ENCODE measurements at places on chromosomes 11 and 22. TPM values are rescaled to one million over a fixed set of nuclear protein-coding genes. Genes with fewer than 3 reads are reported as not detected.

DNA sequence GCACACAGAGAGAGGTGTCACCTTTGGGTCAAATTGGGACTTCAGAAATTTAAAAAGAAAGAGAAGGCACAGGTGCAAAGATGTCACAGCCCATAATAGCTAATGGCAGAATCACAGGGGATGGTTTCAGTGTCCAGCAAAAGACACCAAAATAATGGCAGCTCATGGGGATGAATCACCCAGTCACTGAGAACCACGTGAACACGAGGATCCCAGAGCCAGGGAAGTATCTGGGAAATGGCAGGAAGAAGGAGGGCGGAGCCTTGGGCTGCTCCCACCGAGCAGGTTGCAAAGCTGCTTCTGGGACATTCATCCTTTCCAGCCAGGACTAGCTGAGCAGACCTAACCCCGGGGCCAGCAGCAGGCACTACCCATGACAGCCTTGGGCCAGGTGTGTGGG, 45.6 kb downstream of the TRMU start:
- DNase-seq = no peak
- no peak overlapping the region for H3K4me3 ChIP-seq

OR2AG2 gene
- not detected for total RNA-seq

BDNF gene
- 0.70 TPM for total RNA-seq

MAPK8IP2 gene
- 2.4 TPM for total RNA-seq

SHISAL1 gene
- 2.8 TPM for total RNA-seq

DNA sequence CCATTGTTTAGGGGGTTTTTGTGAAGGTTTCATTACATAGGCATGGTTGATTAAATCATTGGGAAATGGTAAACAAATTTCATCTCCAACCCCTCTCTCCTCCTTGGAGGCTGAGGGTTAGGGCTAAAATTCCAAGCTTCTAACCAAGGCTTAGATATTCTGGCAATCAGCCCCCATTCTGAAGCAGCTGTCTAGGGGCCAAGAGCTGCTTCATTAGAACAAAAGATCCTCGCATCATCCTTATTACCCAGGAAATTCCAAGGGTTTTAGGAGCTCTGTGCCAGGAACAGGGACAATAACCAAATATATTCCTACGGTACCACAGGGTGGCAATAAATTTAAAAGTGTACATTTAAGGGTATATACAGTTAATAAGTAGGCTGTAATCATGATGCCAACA, 22.5 kb upstream of the EED start:
- H3K4me3 ChIP-seq = no peak overlapping the region
- no peaks in the 10 kb centered on the region for H3K27me3 ChIP-seq
- no peaks in the 10 kb centered on the region for H3K4me1 ChIP-seq
- no peak overlapping the region for H3K27ac ChIP-seq

- no peak overlapping the region for H3K4me3 ChIP-seq
- no peaks in the 10 kb centered on the region for H3K36me3 ChIP-seq
- no peak overlapping the region for H3K27ac ChIP-seq
- no peaks in the 10 kb centered on the region for H3K27me3 ChIP-seq
These were observed 60.5 kb upstream of the CHST1 start for GRCh38 chr11:45725776-45726492.

MPPED2 gene
- total RNA-seq = 19.9 TPM

DNA sequence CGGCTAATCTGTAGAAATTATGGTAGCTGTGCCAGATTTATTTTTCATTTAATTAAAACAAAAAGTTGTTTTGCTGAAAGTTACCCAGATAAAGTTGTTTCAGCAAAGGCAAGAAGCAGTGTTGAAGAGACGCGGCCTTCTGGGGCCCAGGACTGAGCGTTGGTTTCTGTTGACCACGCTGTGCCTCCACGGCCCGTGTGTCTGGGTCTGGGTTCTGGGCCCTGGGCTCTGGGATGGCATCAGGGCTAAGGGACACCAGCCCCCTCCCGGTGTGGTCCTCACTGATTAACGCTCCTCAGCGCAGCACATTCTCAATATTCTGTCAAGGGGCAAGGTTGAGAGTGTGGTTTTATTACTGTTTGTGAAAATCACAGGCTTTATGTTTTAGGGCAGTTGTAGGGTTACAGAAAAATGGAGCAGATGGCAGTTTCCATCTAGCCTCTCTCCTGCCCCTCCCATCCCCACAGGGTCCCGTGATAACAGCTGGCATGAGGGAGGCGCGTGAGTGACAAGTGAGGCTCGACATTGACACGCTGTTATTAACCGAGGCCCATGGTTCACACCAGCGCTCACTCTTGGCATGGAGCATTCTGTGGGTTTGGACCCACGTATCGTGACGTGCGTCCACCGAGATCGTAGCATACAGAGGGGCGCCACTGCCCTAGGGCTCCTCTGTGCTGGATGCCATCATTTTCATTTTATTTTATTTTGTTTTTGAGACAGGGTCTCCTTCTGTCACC, 1231.4 kb downstream of the BRD1 start:
- DNase-seq = no peak
- no peaks in the 10 kb centered on the region for H3K4me1 ChIP-seq
- H3K27me3 ChIP-seq = no peaks in the 10 kb centered on the region
- no peaks in the 10 kb centered on the region for H3K36me3 ChIP-seq
- H3K27ac ChIP-seq = no peak overlapping the region

DNA sequence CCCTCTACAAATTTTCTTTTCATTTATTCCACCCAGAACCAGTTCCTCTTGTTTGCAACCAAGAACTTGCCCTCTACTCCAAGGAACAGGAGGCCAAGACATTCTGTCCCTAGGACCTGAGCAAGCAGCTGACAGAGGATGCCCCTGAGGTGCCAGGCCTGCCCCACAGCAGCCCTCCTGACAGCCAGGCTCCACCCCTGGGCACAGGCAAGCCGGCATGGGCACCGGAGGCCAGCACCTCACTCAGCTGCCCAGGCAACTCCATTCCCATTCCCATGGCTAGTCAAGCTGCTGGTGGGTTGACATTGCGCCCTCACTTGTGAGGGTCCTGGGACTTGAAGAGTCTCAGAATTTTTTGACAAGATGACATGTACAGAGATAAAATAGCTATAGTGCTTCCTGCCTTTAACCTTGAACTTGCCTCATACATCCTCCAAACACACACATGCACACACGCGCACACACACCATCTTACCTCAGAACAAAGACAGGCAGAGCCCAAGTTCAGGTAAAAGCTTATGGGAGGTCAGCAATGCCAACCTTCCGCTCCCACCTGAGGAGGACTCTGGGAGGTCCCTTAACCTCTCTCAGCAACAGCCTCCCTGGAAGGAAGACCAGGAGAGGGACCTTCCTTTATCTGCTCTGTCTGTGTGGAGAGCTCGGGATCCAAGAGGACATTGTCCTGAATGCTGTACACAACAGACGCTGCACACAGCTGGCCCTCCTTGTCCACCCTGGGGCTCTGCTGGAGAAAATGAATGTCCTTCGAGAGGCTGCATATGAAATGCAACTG, 620.9 kb upstream of the CADM1 start:
- no peaks in the 10 kb centered on the region for H3K36me3 ChIP-seq
- DNase-seq = no peak
- no peak overlapping the region for H3K27ac ChIP-seq
- no peaks in the 10 kb centered on the region for H3K27me3 ChIP-seq
- H3K4me1 ChIP-seq = no peaks in the 10 kb centered on the region
- H3K4me3 ChIP-seq = no peak overlapping the region

CREB3L1 gene
- 4.3 TPM for total RNA-seq

GRCh38 chr11:117479372-117479771, 151.7 kb downstream of the CEP164 start:
- H3K27me3 ChIP-seq = no peaks in the 10 kb centered on the region
- no peak for DNase-seq
- no peak overlapping the region for H3K4me3 ChIP-seq
- no peaks in the 10 kb centered on the region for H3K36me3 ChIP-seq
- H3K4me1 ChIP-seq = no peaks in the 10 kb centered on the region

DNA sequence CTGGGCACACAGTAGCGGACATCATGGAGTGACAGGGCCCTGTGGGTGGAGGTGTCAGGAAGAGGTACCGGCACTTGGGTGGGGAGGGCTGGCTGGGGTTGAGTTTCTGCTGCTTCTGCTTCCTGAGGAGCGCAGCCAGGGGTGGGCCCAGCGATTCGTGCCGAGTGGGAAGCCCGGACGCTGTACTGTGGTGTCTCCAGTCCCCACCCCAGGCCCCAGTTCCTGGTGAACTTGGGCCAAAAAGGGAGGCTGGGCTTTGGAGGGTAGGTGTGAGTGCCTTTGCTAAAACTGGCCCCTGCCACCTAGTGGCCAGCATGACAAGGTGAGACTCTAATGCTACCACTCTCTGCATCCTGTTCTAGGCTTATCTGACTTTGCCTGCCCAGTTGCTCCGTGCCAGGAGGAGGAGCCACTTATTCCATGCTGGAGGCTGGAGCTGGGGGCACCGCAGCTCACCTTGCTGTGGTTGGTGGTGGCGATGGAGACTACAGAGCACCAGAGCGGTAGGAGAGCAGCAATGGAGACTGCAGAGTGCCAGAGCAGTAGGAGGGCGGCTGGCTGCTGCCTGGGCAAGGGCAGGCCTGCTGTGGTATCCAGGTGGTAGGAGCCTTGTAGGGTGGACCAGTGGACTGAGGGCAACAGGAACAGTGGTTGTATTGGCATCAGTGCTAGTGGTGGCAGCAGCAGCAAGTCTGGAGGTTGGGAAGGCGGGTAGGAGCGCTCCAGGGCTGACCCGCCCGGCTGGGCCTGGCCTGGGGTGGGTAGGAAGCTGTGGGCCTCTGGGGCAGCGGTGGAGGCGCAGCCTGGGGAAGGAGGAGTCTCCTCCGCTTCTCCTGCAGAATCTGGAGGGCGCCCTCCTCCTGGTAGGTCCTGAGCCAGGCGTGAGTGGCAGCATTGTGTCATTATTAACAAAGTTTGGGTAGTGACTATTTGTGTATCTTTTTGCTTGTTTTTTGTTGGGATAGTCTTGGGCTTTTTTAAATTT, 2.2 kb upstream of the RFPL2 start:
- peaks cover 31% of the 10 kb centered on the region for H3K27me3 ChIP-seq
- H3K36me3 ChIP-seq = no peaks in the 10 kb centered on the region
- peak; percentile 25 for DNase-seq
- no peak overlapping the region for H3K27ac ChIP-seq
- no peak overlapping the region for H3K4me3 ChIP-seq
